Fibroblast of the conjunctiva (primary cell): ENCODE measurements at places on chromosomes 3 and 15.

DNA sequence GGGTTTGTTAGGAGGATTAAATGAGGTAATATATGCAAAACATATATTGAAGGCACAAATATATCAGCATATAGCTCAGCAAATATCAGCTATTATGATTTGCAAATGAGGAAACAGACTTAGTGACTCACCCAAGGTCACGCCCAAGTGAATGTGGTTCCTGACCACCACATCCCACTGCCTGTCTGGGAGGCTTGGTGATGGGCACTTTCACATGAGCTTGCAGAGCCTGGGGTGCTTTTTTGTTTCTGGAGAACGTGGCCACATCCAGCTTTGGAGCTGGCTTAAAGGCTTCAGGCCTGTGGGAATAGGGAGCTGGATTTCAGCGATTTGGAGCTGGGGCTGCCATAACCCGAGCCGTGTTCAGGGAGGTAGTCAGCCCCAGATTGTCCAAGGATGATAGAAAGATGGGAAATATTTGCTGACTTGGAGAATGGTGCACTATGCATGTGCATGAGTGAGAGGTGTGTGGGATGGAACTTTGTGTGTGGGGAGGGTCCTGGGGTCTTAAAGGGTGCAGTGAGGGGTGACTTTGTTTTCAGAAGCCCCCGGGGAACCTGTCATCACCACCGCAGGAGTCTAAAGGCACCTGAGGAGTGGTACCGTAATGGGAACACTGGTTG lies 12.0 kb upstream of the FGD5 start:
- no peak for DNase-seq

DNA sequence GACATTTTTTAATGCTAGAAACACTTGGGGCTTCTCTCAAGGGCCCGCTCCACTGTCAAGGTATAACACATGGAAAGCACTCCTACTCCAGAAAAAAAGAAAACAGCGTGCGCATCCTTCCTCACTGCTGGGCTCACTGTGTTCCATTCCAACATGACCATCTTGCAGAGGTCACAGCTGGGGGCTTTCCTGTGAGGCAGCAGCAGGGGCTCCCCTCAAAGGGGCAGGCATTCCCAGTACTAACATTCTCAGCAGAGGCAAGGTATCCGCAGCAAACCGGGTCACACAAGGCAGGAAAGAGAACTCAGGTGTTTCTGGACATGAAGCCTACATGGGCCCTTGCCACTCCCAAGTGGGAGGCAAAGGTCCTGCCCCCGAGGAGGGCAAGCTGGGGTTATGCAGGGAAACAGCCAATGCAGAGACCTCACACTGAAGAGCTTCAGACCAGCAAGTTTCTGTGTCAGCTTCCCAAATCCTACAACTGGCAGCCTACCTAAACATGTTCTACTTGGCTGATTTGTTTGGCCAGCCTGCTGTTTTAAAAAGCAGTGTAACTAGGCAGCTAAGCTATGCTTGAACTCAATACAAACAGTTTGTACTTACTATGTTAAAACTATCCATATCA lies 6.4 kb downstream of the BDH1 start:
- DNase-seq, result no peak

- no peak for DNase-seq
Observed at GRCh38 chr3:119679874-119680273, 2.7 kb upstream of the COX17 start.

GRCh38 chr3:50388720-50389413 lies 29.5 kb upstream of the TMEM115 start:
- DNase-seq, result no peak

GRCh38 chr15:29840926-29841325 lies 18.7 kb upstream of the TJP1 start:
- DNase-seq, result no peak

DNA sequence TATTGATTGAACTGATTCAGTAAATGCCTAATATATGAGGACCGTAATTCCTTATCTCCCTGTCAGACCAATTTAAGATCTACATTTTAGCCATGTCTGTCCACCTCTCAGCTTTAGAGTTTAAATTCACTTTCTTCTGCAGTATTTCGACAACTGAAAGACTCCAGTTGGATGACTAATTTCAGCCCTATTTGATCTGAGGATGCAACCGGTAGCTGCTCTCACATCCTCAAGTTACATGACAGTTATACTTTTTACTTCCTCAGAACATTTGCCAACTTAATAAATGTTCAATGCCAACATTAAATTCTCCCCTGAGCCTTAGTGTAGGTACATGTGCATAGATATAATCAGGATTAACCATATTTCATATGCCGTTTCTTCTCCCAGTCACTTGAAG lies 2.5 kb upstream of the HHLA2 start:
- DNase-seq, result no peak

DNA sequence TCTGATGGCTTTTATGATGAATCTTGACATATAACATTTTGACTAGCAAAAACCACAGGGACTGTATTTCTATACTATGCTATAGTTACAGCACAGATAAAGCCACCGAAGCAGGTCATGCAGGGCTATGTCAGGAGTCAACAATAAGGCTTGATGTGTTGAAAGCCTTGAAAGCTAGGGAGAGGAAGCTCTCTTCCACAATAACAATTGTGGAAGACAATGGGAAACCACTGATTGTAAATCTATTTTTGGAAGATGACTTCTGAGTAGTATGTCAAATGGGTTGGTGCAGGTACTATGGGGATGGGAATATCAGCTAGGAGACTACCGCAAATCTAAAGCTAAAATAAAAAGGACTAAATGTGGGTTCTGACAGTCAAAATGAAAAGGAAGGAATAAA lies 4.0 kb upstream of the AQR start:
- no peak for DNase-seq

GRCh38 chr3:155746703-155747102 lies 1.8 kb upstream of the PLCH1 start:
- no peak for DNase-seq

DNA sequence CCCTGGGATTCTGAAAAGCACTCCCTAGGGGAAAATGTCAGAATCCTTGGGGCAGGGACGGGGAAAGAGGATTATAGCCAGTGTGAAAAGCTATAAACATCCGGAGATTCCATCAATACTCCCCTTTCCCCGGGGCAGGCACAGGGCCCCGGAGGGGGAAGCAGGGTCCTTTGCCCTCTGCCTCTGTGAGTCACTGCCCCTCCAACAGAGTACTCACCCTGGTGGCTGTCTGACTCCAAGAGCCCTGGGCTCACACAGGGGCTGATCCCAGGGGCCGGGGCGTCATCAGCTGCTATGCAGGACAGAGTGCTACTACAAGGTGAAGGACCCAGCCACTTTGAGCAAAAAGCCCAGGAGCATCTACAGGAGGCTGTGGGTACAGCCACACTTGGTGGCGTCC lies 133.0 kb upstream of the PRR20G start:
- DNase-seq, result no peak

DNA sequence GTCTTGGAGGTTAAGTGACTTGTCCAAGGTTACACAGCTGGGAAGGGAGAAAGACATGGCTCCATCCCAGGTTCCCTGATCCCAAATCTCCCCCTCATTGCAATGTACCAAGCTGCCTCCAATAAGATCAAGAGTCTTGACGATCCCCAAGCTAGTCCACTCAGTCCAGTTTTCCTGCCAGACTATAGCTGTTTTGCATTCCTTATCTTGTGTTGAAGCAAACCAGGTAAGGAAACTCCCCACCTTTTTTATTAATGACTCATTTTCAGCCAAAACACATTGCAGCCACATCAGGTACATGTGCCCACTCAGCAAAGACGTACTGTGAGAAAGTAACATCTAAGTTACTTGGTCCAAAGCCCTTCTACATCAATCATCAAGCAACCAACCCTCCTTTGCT lies 41.9 kb downstream of the LIPC start:
- DNase-seq, result no peak

DNA sequence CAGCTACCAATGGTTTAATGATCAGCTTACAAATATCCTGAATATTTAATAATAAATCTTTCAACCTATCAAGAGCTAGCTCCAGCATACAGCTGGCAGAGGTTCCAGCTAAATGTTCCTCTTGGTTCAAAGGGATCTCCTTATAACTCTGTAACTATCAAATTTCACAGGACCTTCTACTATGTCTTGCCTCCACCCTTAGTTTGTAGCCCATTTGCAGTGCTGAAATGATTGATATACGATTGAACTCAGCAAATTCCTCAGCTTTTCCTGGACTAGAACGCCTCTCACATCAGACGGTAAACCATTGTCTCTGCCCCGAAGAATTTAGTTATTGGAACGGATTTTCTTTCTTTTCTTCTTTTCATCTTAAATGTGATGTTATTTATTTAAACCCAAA lies 41.5 kb downstream of the CD200R1L start:
- DNase-seq, result no peak

DNA sequence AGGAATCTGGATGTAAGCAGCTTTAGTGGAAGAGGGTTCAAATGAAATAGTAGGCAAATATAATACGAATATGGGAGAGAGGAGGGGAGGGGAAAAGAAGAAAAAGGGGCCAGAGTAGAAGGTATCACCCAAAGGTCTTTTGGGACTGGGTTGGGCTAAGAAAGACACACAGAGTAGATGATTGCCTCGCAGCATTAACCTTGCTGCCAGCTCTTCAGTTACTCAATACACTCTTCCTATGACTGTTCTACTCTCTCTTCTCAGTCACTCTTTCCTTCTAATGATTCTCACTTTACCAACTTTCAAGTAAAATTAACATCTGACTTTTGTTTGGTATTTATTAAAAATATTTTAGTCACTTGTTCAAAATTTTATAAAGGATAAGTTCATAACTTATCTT lies 52.8 kb downstream of the CLASP2 start:
- DNase-seq, result no peak

DNA sequence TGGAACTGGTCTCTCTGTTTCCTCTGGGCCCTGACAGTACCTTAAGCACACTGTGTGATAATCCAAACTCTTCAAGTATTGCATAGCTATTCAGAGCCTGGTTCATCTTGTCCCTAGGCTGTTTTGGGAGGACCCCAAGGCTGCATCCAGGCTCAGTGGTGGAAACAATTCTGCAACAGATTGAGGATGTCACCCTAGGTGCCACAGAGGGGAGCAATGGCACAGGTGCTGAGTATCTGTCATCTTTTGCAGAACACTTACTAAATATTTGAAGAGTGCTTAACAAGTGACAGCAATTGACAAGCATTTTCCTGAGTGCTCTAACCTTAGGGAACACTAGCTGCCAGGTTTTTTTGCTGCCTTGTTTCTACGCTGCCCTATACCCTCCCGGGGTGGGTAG lies 27.8 kb downstream of the STARD5 start:
- DNase-seq, result no peak

DNA sequence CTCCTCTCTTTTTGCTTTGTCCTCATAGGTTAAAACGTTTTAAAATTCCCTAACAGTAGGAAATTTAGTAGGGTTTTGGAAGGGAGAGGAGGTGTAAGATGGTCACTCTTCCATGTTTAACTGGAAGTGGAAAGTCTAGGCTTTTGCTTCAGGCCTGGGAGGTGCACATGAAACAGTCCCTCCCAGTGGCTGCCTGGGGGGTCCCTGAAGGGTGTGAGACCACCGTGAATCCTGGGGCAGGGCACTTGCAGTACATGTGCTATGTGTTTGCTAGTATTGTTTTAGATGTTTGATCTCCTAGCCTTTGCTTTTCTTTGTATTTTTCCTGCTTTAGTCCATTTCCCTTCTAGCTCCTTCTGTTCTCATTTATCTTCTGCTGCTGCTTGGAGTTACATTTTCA lies 178.5 kb downstream of the THSD4 start:
- no peak for DNase-seq

DNA sequence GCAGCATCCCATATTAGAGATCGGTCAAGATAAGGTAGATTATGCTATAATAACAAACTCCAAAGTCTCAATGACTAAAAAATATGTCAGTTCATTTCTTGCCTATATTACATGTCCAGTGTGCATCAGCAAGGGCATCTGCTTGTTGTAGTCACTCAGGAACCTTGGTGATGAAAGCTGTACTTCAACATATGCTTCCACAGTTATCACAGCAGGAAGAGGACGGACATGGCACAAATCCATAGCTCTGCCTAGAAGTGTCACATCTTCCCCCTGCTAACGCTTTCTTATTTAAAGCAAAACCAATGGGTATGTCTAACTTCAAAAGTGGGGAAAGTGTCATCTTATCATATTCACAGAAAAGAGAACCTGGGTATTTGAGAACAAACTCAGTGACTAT lies 20.0 kb upstream of the PIAS1 start:
- DNase-seq, result no peak

- no peak for DNase-seq
Observed at GRCh38 chr3:105915524-105915923, 46.7 kb upstream of the CBLB start.

- peak; percentile 92 for DNase-seq
Observed at GRCh38 chr3:132788301-132788671, 66.1 kb upstream of the NPHP3 start.

GRCh38 chr3:172622916-172623700 lies 87.8 kb downstream of the NCEH1 start:
- DNase-seq, result no peak

- peak; percentile 36 for DNase-seq
Observed at GRCh38 chr3:156551746-156552145, 3.2 kb downstream of the SSR3 start.

GRCh38 chr3:114089675-114090074 lies 33.1 kb downstream of the QTRT2 start:
- DNase-seq, result no peak

- no peak for DNase-seq
Observed at GRCh38 chr3:122932251-122932967, 95.2 kb downstream of the SEMA5B start.

GRCh38 chr15:83610132-83610531 lies 43.8 kb upstream of the ADAMTSL3 start:
- no peak for DNase-seq

GRCh38 chr3:23761440-23761896 lies 44.3 kb upstream of the UBE2E1 start:
- no peak for DNase-seq

DNA sequence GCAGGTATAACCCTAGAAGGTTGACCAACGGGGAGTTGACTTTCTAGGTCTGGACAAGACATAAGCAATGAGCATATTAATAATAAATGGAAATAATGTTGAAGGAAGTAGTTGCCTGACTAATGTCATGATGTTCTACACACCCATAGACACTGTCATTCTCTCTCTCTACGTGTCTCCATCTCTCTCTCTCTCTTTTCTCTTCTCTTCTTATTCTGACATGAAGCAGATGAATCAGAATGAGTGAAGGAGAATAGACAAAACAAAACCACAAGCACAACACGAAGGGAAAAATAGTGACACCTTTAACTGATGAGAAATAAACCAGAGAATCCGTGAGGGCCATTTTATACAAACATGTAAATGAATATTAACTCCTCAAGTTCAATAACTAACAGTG lies 26.7 kb upstream of the CCDC80 start:
- no peak for DNase-seq

DNA sequence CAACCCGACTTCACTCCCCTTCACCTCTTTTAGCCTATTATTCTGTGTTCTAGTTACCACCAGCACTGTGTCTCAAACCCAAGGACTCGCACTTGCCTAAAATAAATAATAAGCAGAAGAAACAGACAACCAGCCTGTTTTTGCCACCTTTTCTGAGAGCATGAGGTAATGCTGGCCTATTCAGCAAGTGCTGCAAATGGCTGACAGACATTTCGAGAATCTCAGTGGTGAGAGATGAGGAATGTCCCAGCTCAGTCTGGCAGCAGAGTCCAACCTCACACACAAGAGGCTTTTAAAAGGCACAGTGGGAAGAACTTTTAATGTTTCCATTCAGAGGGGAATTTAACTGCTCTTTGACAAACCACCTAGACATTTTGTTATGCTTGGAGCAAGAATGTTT lies 143.3 kb upstream of the GMNC start:
- no peak for DNase-seq
